ENCODE measurements at places on chromosomes 3 and 15.

- DNase-seq = peak; percentile 29
Observed at GRCh38 chr3:46612324-46612723, at the start of gene FAM240A. FAM240A (plus strand) TSS chr3:46612525; CDS start chr3:46612684, 159 bp downstream.

GRCh38 chr3:131349946-131350347 is 31.6 kb upstream of the NUDT16 start:
- DNase-seq = no peak

DNA sequence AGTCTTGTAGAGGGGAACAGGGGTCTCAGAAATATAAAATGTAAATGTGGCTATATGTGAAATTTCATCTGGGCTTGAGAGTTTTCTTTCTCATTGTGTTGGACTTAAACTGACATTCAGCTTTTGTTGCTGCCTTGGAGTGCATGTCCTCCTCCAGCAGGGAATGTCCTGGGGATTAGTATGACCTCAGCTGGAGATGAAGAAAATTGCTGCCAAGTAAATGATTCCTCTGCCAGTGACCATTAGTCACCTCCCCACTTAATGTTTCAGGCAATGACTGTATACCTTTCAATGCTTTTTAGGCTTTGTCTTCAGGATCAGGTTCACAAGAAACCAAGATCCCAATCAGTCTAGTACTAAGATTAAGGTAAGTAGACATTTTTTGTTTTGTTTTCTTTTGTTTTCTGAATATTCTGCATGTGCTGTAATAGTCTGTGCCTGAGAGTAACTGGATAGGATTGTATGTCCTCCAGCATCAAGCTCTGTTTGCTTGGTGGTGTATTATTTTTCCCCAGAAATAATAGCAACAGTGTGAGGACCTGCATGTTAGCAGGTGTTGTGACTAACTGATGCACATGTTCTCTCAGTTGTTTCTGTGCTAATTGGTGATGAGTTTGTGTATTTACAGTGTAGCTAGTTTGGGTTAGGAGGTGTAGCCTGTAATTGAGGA is 18.1 kb upstream of the SLC22A13 start:
- DNase-seq = no peak

GRCh38 chr3:63046580-63046979 is 171.4 kb upstream of the CADPS start:
- no peak for DNase-seq

DNA sequence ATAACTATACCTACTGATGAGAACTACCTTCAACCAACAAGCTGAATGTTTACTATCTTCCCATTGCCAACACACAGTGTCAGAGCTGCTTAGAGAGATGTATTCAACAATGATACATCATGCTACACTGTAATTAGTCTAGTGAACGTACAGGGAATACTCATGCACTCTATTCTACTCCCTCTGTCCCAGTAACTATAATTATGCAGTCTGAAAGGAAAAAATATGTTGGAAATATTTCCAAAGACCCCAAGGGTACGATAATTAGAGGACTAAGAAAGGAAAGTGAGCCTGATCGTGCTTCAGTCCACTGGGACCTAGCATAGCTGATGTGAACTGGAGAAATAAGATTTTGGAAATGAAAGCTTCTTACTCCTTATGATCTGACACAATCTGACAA is 36.9 kb upstream of the FSIP1 start:
- no peak for DNase-seq

DNA sequence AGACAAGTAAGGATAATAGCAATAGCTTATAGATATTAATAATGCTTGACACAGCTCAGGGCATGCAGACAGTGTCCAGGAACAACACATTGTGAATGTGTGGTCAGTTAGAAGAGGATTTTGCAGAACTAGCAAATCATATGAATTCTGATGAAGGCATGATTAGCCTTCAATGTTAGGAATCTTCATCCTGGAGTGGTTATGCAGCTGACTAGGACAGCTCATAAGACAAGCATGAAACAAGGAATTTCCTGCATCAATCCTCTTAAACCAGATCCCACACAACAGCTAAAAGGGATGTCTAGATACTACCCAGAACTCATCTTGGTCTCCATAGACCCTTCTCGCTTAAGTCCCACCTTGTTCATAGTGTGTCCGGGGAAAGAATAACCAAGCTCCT is 499.0 kb upstream of the ATP11B start:
- DNase-seq = no peak

DNA sequence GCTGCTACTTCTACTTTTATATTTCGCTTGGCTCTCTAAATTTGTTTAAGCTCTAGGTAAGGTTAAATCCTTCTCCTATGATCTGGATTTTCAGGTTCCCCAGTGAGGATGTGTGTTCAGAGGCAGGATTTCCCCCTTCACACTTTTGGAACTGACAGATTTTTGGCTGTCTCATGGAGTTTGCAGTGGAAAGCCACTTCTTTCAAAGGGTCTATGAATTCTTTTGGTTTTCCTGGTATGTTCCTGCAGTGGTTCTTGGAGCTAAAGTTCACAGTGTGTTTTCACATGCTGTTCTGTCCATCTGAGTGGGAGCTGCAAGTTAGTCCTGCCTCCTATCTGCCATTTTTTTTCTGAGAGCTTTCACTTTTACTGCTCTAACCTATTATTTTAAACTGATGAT is 21.6 kb upstream of the TIGIT start:
- DNase-seq = no peak

GRCh38 chr3:52843108-52843865 is 8.5 kb upstream of the MUSTN1 start:
- DNase-seq = no peak

GRCh38 chr15:100508641-100509300 is 20.0 kb downstream of the CERS3 start:
- DNase-seq = no peak

All from prostate gland (tissue), 2 donors.